ENCODE measurements at places on chromosomes 6 and 20.

DNA sequence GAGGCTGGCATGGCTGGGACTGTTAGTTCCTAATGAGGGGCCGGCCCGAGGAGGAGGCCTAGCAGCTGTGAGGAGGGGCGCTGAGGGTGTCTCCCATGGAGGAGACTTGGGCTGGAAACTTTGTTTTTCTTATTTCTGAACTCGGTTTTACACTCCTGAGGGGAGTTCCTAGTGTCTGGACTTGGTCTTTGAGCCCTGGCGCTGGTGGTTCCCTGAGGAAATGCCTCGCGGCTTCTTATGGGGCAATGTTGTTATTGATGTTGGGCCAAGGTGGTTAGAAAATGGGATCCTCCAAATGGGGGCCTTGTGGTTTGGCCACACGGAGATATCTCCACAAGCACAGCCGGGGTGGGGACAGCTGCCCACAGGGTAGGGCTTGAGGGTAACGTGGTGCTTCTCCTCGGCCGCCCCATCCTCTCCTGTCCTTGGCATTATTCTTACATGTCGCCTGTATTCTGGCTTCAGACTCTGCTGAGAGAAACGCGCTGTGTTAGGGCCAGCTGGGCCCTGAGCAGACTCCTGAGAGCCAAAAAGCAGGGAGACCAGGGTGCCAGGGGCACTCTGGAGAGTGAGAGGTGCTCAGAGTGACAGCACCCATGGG lies 136.9 kb downstream of the FOXO3 start:
- DNase-seq, result no peak

- DNase-seq, result no peak
Observed at GRCh38 chr6:36605143-36605542, 11.0 kb downstream of the SRSF3 start.

- no peak for DNase-seq
Observed at GRCh38 chr6:15294504-15294903, 48.6 kb downstream of the JARID2 start.

- DNase-seq, result no peak
Observed at GRCh38 chr20:56426026-56426425, 14.0 kb downstream of the CASS4 start.

GRCh38 chr6:127844529-127844928 lies 56.3 kb downstream of the THEMIS start:
- DNase-seq, result no peak

GRCh38 chr6:85685713-85686112 lies 43.0 kb upstream of the SYNCRIP start:
- DNase-seq, result no peak
